HCEC 1CT (cell line): ENCODE measurements at places on chromosomes 1 and 21.

GRCh38 chr1:156901966-156902915, 8.7 kb downstream of the PEAR1 start:
- no peak for DNase-seq

DNA sequence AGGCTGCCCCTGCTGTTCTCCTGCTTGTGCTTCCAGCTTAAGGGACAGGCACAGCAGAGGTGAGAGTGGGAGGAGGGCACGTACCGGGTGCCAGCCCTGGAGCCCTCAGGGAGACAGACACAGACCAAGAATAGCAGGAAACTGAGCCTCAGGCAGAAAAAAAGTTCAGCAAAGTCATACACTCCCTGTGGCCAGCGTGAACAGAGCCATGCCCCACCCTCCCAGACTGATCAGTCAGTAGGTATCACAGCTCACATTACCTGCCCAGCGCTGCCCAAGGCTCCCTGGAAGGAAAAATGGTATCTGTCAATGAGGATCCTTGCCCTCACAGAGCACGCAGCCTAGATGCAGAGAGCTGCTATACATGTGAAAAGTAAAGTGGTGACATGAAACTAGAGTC, 1.3 kb downstream of the UBL4B start:
- no peak for DNase-seq

DNA sequence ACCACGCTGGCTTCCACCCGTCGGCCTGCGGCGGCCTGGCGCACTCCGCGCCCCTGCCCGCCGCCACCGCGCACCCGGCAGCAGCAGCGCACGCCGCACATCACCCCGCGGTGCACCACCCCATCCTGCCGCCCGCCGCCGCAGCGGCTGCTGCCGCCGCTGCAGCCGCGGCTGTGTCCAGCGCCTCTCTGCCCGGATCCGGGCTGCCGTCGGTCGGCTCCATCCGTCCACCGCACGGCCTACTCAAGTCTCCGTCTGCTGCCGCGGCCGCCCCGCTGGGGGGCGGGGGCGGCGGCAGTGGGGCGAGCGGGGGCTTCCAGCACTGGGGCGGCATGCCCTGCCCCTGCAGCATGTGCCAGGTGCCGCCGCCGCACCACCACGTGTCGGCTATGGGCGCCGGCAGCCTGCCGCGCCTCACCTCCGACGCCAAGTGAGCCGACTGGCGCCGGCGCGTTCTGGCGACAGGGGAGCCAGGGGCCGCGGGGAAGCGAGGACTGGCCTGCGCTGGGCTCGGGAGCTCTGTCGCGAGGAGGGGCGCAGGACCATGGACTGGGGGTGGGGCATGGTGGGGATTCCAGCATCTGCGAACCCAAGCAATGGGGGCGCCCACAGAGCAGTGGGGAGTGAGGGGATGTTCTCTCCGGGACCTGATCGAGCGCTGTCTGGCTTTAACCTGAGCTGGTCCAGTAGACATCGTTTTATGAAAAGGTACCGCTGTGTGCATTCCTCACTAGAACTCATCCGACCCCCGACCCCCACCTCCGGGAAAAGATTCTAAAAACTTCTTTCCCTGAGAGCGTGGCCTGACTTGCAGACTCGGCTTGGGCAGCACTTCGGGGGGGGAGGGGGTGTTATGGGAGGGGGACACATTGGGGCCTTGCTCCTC, 1.9 kb downstream of the OLIG2 start:
- DNase-seq, result no peak

GRCh38 chr1:196774175-196774574, 465 bp upstream of the CFHR3 start:
- no peak for DNase-seq

GRCh38 chr1:44047131-44047530, 15.9 kb upstream of the SLC6A9 start:
- DNase-seq, result no peak

DNA sequence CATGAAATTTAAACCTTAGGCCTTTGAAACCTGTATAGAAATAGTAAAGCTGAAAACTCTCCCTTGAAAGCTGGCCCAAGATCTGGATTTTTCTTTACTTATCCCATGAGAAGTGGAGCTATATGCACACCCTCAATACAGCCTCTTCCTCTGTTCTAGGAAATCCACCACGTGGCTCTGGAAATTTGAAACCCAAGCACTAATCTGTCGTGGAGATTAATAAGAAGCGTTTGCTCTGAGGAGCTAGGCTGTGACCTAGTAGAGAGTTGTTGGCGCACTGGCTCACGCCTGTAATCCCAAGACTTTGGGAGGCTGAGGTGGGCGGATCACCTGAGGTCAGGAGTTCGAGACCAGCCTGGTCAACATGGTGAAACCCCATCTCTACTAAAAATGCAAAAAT, 291.3 kb upstream of the PLXNA2 start:
- no peak for DNase-seq

- DNase-seq, result no peak
These were observed 3.0 kb upstream of the SMYD2 start for GRCh38 chr1:214277704-214278635.
